ENCODE measurements at places on chromosomes 6 and 20.

GRCh38 chr6:82362144-82362543 is 1.5 kb upstream of the TPBG start:
- DNase-seq: no peak

GRCh38 chr6:37535428-37535758 is 35.7 kb upstream of the CCDC167 start:
- DNase-seq: no peak

- DNase-seq: no peak
Measured at GRCh38 chr20:38143238-38143645, 21.8 kb downstream of the TGM2 start.

GRCh38 chr6:41573276-41573675 is 27.1 kb downstream of the FOXP4 start:
- no peak for DNase-seq

GRCh38 chr20:52747845-52748284 is 224.3 kb upstream of the TSHZ2 start:
- peak; percentile 2 for DNase-seq

- DNase-seq: no peak
Measured at GRCh38 chr20:60960500-60960899, 291.6 kb upstream of the CDH4 start.

GRCh38 chr20:23435626-23436539 is 3.6 kb upstream of the CSTL1 start:
- peak; percentile 63 for DNase-seq

GRCh38 chr6:33820243-33820642 is 16.4 kb upstream of the MLN start:
- DNase-seq: peak; percentile 11

DNA sequence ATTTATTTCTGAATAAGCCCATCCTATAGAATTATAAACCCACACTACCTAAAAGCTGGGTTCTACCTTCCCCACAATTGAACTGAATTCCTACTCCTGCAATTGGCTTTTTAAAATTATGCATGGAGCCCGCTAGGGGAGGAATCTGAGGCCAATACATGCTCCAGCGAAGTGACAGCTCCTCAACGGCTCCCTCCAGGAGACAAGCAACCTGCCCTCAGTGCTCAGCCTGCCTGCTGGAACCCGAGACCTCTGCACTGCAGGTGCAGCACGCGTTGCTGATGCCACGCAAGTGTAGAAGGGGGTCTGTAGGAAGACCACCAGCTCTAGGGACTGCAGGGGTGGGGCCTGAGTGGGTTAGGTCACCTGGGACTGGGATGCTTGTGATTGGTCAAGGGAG is 170.2 kb upstream of the CDYL start:
- DNase-seq: no peak

DNA sequence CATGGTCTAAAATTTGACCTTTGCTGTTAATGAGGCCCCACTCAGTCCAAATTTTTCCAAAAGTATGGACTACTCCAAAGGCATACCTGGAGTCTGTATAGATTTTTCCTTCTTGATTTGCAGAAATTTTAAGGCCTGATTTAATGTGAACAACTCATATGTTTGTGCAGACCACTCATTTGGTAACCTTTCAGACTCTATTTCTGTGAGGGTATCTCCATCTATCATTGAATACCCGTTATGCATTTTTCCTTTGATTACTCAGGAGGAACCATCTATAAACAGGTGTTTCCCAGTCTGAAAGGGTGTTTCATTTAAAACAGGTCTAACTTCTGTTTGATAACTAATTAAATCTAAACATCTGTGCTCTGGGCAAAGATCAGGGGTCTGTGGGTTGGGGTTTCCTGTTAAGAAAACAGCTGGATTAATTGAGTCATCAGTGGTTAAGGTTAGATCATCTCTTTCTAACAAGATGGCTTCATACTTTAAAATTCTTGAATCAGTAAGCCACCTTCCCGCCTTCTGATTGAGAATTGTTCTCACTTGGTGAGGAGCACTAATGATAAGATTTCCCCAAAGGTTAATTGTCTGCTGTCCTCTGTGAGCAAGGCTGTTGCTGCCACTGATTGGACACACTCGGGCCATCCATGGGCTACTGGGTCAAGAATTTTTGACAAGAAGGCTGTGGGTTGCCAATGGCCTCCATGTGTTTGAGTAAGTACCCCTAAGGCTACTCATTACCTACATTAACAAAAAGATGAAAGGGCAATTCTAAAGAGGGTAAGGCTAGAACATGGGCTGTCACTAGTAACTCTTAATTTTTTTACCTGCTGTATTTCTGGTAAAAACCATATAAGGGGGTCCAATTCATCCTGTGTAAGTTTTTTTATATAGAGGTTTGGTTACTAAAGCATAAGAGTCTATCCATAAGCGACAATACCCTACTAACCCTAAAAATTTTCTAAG is 24.1 kb downstream of the HLA-B start:
- DNase-seq: no peak

- DNase-seq: no peak
Measured at GRCh38 chr6:56073761-56074160, 173.6 kb downstream of the COL21A1 start.

- no peak for DNase-seq
Measured at GRCh38 chr6:131683479-131683878, 17.7 kb downstream of the OR2A4 start.

DNA sequence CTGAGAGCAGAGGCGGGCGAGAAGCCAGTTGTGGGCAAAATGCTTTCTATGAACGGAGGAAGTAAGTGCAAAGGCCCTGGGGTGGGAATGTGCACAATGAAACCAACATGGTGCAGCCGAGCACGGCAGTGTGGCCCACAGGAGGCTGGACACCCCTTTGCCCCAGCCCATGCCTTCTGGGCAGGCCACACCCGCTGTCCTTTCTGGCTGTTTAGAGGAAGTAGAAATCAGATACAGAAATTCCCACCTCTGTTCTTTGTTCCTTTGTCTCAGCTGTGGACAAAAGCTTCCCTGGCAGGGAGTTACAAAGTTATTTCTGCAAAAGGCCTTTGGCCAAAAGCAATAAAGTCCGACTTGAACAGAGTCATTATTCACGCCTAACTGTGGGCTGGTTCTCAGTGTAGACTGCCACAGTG is 11.9 kb downstream of the SULF2 start:
- DNase-seq: no peak

- DNase-seq: no peak
Measured at GRCh38 chr6:140253096-140253495, 878.6 kb upstream of the CITED2 start.

DNA sequence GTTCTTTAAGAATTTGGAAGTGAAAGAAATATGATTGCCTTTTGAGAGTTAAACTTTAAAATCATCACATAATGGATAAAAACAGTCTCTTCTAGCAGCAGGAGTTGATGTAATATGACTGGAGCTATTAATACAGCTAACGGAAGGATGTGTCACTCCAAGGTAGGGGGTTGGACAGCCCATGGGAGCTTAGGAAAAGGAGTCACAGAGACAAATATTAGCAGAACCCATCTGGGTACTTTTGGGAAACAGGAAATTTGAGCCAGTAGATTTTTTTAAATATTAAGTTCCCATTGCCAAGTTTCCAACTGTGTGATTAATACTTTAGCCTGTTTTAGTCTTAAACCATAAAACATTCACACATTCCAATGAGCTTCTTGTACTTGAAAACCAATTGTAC is 164.7 kb upstream of the RIMS1 start:
- DNase-seq: no peak

GRCh38 chr6:114906096-114906495 is 563.3 kb upstream of the HS3ST5 start:
- no peak for DNase-seq

DNA sequence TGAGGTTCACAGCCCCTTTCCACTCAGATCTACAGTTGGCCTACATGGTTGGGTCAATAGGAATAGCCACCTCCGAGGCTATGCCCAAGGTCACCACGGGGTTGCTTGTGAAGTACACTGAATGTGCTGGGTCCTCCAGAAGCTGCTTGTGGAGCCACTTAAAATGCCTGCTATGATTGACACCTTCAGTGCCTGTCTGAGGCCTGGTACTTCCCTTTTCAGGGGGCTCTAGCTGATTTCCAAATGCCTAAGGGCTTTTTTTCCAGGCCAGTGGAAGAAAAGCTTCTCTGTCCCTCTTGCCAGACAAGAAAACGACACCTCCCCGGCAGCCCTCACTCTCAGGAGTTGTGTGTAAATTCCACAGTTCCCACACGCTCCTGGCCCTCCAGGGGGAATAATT is 6.3 kb upstream of the NXT1 start:
- no peak for DNase-seq

- DNase-seq: no peak
Measured at GRCh38 chr6:134436950-134437349, 119.0 kb upstream of the SGK1 start.

- DNase-seq: no peak
Measured at GRCh38 chr6:36177166-36177565, 19.4 kb upstream of the BRPF3 start.

GRCh38 chr6:3345836-3346235 is 87.1 kb downstream of the PSMG4 start:
- no peak for DNase-seq

DNA sequence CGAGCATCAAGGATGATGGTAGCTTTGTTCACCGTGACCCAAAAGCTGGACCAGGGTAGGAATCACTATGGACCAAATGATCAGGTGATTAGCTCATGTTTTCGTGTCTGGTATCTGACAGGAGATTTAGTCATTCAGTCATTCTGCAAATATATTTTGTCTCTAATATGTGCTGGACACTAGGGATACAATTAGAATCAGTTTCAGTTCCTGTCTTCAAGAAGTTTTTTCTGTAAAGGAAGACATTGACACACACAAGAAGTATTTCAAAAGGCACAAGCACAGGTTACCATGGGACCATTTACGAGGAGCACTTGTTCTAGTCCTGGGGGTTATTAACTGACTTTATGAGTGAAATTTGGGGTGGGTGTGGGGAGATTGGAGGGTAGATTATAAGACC is 244.9 kb downstream of the HIVEP2 start:
- DNase-seq: no peak

DNA sequence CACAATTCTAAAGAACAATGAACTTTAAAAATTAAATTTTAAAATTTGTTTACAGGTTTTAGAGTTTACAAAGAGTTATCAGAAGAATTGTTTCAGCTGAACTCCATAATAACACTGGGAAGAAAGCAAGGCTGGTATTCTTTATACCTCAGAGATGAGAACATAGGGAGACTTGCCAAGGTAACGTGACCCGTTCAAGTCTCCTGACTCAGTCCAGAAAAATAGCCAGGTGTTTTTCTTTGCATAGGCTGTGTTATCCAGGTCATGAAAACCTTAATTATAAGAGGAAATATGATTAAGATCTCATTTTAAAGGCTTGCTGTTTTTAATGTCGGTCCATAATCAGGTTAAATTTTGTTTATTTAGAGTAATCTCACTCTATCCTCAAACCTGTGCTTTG is 8.5 kb upstream of the C6orf141 start:
- peak; percentile 31 for DNase-seq

- DNase-seq: no peak
Measured at GRCh38 chr6:31728767-31729514, at the start of gene DDAH2. Gene DDAH2, minus strand, starts transcription at chr6:31729299. Its CDS starts 138 bp downstream, at chr6:31729161.

GRCh38 chr6:15256538-15257271 is 10.8 kb downstream of the JARID2 start:
- no peak for DNase-seq

Data from DMS 273 treated with DMSO at 0.1 percent for 48 hours (cell line).